NCI-H774 (cell line): ENCODE measurements at places on chromosomes 13 and 19.

- DNase-seq = no peak
Observed at GRCh38 chr13:34671137-34671536, 270.9 kb upstream of the NBEA start.

DNA sequence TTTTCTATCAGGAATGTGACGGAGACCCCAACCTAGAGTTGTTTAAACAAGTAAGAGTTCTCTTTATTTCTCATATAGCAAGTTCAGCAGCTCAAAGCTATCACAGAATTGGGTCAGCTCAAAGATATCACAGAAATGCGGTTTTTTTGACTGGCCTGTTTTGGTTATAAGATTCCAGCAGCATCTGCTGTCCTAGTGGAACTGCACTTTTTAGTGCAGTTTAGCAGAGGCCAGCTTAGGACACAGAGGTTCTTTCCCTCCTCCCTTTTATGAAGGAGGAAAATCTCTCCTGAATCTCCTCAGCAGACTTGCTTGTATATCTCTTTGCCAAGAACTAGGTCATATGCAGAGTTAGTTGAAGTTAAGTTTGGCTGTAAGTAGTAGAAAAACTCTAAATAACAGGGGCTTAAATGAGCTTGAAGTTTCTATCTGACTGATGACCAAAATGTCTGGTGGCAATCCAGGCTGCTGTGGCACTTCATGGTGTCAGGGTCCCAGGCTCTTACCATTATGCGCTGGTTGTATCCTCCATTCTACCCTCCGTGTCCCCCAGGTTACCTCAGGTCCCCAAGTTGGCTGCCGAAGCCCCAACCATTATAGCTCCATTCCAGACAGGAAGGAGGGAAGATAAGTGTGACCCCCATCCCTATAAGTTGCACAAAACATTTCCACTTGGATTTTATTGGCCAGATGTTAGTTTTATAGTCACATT lies 6.6 kb downstream of the PPP2R1A start:
- DNase-seq = no peak

- no peak for DNase-seq
Observed at GRCh38 chr13:31322026-31322425, 122.3 kb downstream of the B3GLCT start.

GRCh38 chr13:110665491-110666254 lies 40.2 kb downstream of the CARS2 start:
- DNase-seq = no peak

DNA sequence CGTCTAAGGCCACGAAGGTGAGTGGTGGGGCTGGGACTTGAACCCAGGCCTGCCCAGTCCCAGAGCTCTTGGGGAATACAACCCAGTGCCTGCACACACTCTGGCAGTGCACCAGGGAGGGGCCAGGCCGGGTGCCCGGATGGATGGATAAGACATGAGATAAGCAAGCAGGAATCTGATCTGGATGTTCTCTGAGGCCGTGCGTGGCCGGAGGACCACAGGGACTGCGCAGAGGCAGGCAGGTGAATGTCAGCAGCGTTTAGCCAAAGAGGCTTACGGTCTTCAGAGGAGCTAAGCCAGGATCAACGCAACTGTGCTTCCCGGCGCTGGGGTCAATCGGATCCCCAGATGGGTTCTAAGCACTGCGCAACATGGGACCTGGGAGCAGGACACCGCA lies 1.5 kb downstream of the ZNF787 start:
- no peak for DNase-seq

GRCh38 chr19:18150776-18151624 lies 2.0 kb upstream of the PIK3R2 start:
- DNase-seq = no peak

- DNase-seq = no peak
Observed at GRCh38 chr19:315811-316210, 24.6 kb upstream of the PLPP2 start.

DNA sequence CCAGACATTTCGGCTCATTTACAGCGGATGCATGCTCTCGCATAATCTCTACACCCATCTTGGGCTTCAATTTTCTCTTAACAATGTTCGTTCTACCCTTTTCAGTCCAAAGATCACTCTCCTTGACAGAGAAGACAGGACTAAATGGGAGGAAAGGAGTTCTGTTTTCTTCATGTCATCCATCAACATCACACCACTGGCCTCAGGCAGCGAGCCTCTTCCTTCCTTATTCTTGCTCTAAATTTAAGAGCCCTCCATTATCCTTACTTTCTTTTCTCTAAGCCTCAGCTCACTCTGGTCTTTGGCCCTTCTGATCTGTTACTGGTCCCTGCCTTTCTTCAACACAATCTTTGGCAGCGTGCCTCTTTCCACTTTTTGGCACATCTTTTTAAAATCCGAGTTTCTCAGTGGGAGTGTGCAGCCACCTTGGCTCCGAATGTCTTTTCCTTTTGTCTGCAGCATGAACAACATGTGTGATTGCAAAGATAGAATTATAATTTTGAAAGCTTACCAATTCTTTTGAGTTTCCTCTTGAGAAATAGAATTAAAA lies 98.7 kb downstream of the FAM216B start:
- DNase-seq = no peak

DNA sequence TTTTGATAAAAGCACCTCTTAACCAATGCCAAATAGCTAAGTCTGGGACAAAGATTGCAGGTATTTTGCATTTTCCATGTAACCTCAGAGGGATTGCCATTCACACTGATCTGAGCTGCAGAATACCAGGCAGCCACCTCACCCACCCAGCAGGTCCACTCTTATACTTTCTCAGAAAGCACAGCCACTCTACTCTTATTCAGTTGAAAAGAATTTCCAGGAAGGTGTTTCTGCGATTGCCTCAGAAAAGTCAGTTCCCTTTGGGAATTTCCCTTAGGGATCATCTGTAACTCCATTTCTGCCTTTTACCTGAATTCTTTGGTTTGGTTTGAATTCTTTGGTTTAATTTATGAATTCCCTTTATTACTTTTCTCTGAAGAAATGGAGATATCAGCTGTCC lies 904 bp upstream of the ALOX5AP start:
- DNase-seq = no peak

DNA sequence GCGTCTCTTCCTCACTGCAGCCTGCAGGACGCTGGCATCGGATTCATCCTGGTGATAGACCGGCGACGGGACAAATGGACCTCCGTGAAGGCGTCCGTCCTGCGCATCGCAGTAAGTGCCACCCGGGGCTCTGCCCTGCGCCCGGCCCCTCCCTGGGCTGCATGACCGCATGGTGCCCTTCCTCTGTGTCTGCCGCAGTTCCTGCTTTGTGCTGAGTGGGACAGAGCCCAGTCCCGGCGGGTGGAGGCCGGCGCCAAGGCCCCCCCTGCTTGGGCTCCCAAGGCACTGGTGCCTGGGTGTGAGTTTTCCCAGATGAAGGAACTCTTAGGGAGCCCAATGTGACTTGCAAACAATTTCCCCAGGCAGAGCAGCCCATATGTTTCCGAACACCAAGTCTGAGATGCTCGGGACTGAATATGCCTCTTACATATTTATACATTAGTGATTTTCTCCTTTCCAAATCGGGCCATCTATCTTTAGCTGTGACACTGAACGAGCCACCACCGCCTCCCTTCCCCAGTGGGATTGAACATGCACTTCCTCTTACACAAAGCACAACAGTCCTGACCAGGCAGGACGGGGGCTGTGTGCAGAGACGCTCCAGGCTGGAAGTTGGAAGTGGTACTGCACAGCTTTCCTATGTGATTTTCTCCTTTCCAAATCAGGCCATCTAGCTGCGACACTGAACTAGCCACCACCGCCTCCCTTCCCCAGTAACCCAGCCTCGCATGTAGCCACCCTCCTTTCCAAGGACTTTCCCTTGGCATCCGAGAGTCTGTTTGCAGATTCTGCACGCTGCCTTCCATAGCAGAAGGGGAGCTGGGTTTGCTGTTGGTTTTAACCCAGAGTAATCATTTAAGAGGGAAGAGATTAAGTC lies 60.1 kb upstream of the F7 start:
- no peak for DNase-seq

DNA sequence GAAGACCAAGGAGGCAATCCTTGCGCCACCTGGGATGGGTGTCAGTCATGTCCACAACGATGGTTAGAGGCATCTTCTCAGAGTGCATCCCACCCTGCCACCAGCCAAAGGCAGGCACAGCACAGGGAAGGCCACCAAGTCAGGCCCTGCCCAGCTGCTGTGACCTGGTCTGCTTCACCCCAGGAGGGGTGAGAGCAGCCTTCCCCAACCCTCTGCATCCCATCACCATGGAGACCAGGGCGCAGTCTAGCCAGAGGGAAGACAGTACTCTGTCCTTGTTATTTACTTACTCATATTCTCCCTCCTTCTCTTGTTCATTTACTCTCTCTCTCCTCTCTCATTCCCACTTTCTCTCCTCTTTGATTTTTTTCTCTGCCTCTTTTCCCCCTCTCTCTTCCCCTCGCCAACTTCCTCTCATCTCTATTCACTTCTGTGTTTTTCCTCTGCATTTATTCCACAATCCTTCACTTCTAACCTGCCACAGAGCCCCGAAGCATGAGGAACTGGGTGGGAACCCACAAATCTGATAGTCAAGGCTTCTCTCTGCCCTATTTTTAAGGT lies 749.4 kb downstream of the UQCRFS1 start:
- no peak for DNase-seq

DNA sequence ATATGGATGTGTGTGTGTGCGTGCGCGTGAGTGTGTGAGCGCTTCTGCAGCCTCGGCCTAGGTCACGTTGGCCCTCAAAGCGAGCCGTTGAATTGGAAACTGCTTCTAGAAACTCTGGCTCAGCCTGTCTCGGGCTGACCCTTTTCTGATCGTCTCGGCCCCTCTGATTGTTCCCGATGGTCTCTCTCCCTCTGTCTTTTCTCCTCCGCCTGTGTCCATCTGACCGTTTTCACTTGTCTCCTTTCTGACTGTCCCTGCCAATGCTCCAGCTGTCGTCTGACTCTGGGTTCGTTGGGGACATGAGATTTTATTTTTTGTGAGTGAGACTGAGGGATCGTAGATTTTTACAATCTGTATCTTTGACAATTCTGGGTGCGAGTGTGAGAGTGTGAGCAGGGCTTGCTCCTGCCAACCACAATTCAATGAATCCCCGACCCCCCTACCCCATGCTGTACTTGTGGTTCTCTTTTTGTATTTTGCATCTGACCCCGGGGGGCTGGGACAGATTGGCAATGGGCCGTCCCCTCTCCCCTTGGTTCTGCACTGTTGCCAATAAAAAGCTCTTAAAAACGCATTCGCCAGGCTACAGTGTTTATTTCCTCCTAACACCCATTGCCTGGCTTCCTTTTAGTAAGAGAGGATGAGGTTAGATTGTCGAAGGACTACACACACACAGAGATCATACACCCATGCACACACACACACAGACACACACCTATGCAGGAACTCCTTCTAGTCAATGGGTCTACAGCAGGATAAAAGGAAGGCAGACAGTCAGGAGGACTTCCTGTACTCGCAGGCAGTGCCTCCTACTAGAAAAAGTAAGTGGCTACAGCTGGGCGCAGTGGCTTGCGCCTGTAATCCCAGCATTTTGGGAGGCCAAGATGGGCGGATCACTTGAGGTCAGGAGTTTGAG lies 7.1 kb downstream of the FOSB start:
- DNase-seq = no peak

GRCh38 chr19:43966079-43966694 lies 15.2 kb downstream of the ZNF221 start:
- no peak for DNase-seq

- no peak for DNase-seq
Observed at GRCh38 chr13:99375738-99376080, 68.5 kb upstream of the GPR183 start.

DNA sequence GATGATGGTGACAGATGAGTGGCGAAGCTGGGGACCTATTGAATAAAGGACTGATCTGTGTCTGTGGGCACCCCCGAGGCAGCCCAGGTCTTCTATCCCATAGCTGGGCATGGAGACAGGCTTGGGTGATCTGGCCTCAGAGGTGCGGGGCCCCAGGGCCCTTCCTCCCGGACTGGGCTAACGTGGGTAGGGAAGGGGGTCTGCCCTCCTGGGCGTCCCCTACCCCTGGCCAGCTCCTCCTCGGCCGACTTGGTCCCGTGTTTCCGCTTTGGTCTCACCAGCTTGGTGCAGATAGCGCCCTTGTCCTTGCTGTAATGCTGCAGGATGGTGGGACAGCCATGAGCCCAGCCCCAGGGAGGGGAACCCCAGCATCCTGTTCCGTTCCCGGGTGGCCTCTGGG lies 3.3 kb downstream of the MATK start:
- DNase-seq = no peak

DNA sequence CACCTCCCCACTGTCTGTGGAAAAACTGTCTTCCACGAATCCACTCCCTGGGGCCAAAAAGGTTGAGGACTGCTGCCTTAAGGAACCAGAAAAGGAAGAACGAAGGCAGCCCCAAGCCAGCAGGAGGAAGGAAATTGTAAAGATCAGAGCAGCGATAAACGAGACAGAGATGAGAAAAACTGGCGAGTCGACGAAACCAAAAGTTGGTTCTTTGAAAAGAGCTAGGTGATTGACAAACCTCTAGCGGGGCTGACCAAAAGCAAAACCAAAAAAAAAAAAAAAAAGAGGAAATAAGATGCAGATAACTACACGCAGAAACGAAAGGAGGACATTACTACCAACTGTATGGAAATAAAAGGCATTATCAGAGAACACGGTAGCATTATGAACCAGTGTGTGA lies 76.9 kb downstream of the GADD45B start:
- no peak for DNase-seq

DNA sequence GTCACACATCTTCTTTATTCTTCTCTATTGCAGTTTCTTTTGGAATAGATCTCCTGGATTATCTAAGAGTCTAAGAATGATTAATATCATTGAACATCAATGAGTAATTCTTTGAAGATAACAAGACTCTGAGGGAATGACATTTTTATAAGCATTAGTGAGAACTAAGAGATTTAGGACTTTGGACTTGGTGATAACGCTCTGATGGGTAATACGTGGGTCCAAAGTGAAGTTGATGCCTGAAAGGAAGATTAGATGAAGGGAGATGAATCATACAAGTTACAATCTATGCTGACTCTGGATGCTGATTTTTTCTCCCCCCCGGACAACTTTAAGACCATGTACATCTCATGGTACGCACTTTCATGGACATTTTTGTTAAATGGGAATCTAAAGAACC lies 364.5 kb downstream of the GPC5 start:
- no peak for DNase-seq

DNA sequence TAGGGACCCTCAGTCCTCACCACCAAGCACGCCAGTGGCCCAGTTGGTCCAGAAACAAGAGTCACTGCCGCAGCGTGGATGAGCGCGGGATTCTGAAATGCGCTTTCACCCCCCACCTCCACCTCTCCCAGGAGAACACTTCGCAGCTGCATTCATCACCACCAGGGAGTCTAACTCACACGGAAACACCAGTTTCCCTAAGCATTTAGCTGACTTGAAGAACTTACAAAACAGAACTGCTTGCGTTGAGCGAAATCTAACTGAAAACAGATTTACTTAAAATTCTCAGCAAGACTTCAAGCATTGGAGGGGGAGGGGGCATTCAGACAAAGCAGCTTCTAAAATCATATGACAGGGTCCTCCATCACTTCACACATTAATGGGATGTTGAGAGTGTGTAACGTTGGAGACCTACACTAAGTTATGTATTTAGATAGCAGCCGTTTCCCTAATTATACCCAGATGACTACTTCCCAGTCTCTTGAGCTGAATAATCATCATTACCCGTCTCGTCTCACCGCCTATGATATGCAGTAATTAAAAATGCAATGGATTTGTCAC lies 258.2 kb upstream of the IRS2 start:
- no peak for DNase-seq

GRCh38 chr19:21084343-21084742 lies 2.3 kb downstream of the ZNF714 start:
- no peak for DNase-seq

GRCh38 chr13:26062853-26063444 lies 11.1 kb upstream of the SHISA2 start:
- DNase-seq = peak; percentile 13

GRCh38 chr13:50831512-50831911 lies 12.0 kb downstream of the DLEU7 start:
- DNase-seq = no peak

- DNase-seq = no peak
Observed at GRCh38 chr13:44818016-44818415, 171.3 kb downstream of the NUFIP1 start.
